ENCODE measurements at places on chromosomes 13 and 19. TPM values are rescaled to one million over a fixed set of nuclear protein-coding genes. Genes with fewer than 3 reads are reported as not detected.

OCEL1 gene
- 3.5 TPM for total RNA-seq

NRTN gene
- not detected for total RNA-seq

RNF17 gene
- not detected for total RNA-seq

C19orf53 gene
- 60.8 TPM for total RNA-seq

KLK10 gene
- not detected for total RNA-seq

ZNF626 gene
- 15.0 TPM for total RNA-seq

NLRP5 gene
- not detected for total RNA-seq

INTS6 gene
- 39.1 TPM for total RNA-seq

LILRB2 gene
- not detected for total RNA-seq

ICAM5 gene
- under 0.01 TPM for total RNA-seq
